ENCODE measurements at places on chromosomes 6 and 20.

- no peak for DNase-seq
These were observed 64.2 kb upstream of the CCN6 start for GRCh38 chr6:111989743-111990142.

DNA sequence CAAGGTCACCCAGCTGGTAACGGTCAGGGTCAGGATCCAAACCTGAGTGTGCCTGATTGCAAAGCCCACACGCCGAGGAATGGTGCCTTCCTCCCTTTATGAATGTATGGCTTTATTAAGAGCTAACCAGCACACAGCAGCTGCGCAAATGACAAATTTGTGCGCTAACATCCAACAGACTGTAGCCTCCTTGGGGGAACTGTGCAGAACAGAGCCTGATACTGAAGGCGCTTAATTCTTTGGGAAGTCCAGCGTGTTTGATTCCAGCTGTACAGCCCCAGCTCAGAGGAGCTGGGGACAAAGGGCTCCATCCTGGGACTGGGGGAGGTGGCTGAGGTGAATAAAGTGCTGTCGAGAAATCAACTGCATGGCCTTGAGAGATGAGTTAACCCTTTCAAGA lies 75.7 kb upstream of the JARID2 start:
- DNase-seq, result no peak

GRCh38 chr6:155240905-155241600 lies 22.8 kb upstream of the CLDN20 start:
- DNase-seq, result no peak

DNA sequence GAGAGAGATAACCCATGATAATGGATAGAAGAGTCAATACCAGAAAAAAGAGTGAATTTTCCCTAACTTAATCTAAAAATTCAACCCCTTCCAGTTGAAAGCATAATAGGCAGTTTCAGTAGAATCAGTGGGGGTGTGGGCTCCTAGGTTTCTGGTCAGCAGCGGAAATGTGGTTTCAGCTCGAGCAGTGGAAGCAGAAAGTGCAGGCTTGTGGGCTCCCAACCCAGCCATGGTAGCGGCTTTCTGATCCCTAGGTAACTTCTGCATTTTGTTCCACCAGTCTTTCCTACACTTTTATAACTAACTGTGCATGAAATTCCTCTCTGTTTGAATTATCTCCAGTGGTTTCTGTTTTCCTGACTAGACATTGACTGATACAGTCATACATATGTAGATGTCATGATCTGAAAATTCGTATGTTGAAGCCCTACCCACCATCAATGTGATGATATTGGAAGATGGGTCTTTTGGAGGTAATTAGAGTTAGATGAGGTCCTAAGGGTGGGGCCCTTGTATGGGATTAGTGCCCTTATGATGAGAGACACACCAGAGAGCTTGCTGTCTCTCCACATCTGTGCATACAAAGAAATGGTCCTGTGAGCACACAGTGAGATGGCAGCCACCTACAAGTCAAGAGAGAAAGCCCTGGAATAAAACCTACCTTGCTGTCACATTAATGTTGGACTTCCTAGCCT lies 6.5 kb upstream of the DDO start:
- no peak for DNase-seq

DNA sequence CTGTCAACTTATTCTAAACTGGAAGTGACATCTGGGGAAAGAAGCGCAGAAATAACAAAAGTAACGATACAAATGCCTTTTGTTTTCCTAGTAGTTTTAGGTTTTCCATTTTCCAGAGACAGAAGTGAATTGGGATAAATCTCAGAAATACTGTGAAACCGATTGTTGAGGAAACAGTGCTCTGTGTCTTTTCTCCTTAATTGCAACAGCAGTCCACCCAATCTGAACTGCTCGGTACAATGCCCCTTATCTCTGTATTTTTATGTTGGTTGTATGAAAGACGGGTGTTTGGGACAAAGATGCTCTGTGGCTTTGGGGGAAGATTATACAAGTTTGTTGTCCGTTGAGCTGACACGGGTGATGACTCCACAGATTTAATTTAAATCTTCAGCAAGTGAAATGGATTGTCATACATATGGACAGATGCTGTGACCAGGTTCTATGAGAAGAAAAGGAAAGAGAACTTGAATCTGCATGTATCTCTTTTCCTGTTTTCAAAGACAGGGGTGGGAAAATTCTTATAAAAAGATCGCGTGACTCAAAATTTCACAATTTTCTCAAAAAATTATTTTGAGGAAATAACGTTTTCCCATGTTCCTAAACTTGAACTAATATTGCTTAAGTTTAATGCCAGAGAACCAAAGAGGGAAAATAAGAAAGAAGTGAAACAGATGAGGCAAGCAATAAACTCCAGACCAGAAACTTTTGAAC lies 41.2 kb downstream of the SASH1 start:
- no peak for DNase-seq

- no peak for DNase-seq
These were observed 235.2 kb downstream of the LRFN2 start for GRCh38 chr6:40352006-40352405.

DNA sequence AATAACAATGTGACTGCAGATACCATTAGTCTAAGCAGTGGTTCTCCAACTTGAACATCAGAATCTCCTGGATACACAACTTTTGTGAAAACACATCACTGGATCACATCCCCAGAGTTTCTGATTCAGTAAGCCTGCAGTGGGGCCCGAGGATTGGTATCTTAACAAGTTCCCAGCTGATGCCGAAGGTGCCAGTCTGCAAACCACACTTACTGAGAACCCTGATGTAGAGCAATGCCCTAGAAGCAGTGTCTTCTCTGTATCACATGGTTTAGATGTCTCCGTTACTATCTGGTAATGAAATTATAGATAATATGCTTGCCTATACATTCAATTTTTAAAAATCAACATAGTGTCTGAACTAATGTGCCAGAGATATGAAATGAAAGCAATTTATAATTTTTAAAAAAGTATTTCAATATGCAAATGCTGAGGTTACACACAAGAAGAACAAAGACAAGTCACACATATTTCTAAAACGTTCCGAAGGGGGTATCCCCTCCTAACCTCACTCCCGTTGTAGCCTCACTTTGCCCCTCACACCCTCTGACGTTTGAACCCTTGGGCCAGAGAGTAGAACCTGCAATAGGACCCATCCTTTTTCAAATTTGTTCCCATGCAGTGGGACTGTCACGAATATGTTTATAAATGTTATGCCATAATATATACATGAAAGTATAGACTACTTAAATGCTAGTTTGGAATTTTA lies 115.4 kb upstream of the SAMD5 start:
- DNase-seq, result no peak

GRCh38 chr6:137749696-137750211 lies 117.3 kb upstream of the TNFAIP3 start:
- no peak for DNase-seq

Measured in GM10248 (cell line).